ENCODE measurements at places on chromosomes 16 and 17.
A peak's percentile ranks its signal among the peaks of the same experiment; 100 is the strongest.

- DNase-seq, result no peak
These were observed 10.3 kb downstream of the TNRC6C start for GRCh38 chr17:77968788-77969187.

- no peak for DNase-seq
These were observed 1287.9 kb downstream of the CDH8 start for GRCh38 chr16:60748366-60748765.

- no peak for DNase-seq
These were observed 93.1 kb downstream of the RTN4RL1 start for GRCh38 chr17:1931844-1932579.

GRCh38 chr17:50318501-50319285 lies 27.2 kb upstream of the XYLT2 start:
- no peak for DNase-seq

- peak; percentile 40 for DNase-seq
These were observed 190.3 kb downstream of the CPPED1 start for GRCh38 chr16:12613131-12613991.

GRCh38 chr17:73476890-73477350 lies 165.1 kb upstream of the CDC42EP4 start:
- no peak for DNase-seq

GRCh38 chr16:73015612-73016487 lies 32.1 kb downstream of the ZFHX3 start:
- no peak for DNase-seq

DNA sequence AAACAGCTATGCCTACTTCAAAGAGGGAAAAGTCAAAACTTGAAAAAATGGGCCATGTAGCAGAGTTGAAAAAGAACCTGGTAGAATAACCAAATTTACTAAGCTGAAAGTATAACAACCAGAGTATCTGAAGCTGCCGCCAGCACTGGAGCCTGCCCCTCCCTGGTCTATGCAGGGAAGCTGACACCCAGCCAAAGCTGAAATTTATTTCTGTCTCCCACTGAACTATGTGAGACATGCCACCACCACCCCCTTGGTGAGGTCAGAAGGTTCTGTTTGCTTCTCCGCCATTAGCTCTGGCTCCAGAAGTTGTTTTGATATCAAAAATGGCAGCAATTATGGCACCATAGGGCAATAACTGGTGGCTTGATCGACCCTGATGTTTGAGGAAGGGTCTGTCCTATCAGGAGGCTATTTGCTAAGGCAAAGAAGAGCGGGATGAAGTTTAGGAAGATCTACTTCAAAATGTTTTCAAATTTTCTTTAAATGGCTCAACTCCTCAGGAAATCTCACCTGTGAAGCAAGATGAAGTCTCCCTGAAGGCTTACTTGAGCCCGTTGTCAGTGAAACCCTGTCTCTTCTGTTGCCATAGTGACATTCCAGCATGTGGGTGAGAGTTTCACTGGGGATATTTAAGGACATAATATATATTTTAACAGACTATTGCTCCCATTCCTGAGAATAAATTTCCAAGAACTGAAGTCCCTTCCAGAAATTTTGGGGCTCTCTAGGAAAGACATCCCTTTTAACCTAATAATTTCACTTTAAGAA lies 122.0 kb downstream of the COPRS start:
- no peak for DNase-seq

DNA sequence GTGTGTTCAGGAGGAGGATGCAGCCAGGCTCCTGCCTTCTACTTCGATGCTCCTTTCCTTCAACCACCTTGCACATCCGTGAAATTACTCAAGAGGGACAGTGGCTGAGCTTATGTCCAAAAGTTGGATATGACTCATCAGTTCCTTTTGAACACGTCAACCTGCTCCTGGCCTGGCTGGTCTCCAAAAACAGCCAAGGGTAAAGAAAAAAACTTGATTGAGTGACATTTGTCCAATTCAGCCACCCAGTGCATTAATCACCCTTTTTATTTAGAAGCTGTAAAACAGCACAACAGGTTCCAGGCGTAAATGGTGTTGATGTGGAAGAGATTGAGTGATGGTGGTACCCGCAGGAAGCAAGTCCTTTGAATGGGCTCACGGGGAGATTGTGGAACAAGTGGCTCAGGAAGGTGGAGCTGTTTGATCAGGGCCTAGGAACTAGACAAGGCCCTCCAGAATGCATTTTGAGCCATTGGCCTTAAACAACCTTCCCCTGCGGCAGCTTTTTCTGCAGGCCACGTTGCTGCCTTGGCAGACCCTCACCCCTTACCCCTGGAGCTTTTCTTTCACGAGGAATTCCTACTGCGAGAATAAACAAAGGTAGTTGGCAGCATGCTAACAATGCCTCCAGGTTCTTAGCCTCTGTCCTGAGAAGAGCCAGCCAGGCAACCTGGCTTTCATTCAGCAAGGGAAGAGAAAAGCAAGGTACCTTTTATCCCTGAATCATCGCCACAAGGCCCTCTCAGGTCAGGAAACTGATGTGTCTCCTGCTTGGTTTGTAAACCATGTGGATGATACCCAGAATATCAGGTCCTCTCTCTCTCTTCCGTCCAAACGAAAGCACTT lies 173.3 kb upstream of the CACNG5 start:
- DNase-seq, result no peak

- DNase-seq, result no peak
These were observed 3.5 kb upstream of the MTHFSD start for GRCh38 chr16:86558355-86559193.

DNA sequence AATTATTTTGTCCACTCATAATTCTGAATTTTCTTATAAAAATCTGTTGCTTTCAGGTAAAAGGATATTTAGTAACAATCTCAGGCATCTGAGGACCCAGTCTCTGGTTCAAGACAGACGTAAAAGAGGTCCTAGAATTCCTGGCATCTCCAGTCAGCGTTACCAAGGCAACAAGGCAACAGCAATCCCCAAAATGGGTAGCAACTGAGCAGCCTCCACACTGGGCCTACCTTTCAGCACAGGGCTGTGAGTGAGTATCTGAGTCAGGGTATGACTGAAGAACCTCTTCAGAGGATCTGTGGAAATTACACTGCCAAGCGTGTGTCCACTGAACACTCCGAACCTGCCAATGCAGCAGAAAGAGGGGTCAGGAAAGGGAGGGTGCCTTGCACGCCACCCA lies 20.8 kb downstream of the FANCA start:
- no peak for DNase-seq

- DNase-seq, result no peak
These were observed 66.5 kb downstream of the GNAO1 start for GRCh38 chr16:56257666-56258342.

- DNase-seq, result no peak
These were observed 73.1 kb upstream of the MAF start for GRCh38 chr16:79673635-79674034.

All from cardiac fibroblast (primary cell).